Left lobe of liver (tissue), 2 donors: ENCODE measurements at places on chromosomes 3 and 15.
A peak's percentile ranks its signal among the peaks of the same experiment; 100 is the strongest.

- DNase-seq: no peak
Observed at GRCh38 chr3:197444793-197445379, 110.9 kb downstream of the BDH1 start.

- DNase-seq: no peak
Observed at GRCh38 chr15:27081676-27082418, 110.9 kb downstream of the GABRG3 start.

DNA sequence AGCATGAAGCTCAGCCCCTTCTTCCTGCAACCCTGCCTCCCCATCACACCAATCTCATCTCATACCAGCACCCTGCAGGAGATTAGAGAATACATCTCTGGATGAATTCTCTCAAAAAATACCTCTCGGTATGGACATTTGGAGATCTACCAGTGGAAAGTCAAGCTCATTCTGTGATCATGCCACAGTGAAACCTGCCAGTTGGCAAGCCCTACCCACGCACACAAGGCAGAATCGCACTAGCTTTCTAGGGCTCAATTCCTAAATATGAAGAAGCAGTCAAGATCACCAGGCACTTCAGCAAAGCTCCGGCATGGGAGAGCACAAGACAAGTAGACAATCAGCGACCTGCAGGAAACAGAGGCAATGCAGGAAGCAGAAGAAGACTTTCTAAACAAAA is 221.2 kb downstream of the NTRK3 start:
- no peak for DNase-seq

DNA sequence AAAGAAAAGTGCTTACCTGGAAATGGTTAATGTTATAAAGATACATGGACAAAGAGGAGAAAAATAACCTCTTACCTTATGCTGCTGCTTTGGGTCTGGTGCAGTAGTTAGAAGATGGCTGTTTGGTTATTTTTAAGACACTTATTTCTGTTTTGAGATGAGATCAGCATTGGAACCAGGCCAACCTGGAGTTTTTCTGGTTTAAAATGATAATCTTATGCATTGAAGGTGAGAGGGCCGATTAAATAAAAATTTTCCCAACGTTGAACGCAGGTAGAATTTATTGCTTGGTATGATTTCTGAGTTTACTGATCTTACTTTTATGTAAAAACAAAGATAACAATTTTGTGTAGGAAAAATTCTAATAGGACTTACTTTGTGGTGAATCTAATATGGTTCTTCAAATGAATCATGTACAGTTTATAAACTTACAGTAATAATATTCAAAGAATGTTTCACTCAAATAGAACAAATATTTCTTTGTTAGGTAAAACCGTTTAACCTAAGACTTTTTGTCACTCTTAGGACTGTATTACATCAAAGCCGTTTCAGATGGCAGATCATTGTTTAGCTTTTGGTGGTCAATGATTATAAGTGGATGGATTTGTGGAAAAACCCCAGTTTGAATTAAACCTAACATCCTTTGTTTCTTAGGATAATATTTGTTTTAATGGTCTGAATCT is 14.9 kb downstream of the UBE2E2 start:
- DNase-seq: no peak

- DNase-seq: no peak
Observed at GRCh38 chr3:111610612-111611054, 15.5 kb upstream of the ZBED2 start.

DNA sequence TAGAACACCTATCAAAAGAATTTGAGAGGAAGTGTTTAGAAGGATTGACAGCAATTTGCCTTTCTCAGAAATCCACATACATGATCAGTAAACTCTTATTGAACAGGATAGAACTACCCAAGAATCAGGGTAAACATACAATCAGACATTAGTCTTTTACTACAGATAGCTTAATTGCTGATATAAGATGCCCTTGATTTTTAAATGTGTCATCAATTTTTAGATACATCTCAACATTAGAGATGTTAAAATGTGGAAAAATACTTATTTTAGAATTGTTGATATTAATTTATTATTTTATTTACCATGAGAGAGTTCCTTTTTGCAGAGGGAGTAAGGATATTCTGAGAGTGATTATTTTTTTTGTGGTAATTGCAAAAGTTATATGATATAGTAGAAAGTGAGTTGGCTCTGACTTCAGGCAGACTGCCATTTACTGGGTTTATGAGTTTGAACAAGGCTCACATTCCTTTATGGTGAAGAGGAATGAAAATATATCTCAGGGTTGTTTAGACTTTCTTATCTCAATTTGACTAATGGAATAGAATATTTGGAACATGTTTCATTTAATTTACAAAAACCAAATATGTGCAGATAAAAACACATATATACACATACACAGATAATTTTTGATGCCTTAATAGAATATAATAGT is 302.8 kb upstream of the GOLIM4 start:
- DNase-seq: no peak

- no peak for DNase-seq
Observed at GRCh38 chr15:64466408-64467141, 6.2 kb downstream of the ZNF609 start.

GRCh38 chr3:107954845-107955244 is 136.0 kb downstream of the CD47 start:
- no peak for DNase-seq

GRCh38 chr3:120708408-120708807 is 26.4 kb upstream of the HGD start:
- no peak for DNase-seq

DNA sequence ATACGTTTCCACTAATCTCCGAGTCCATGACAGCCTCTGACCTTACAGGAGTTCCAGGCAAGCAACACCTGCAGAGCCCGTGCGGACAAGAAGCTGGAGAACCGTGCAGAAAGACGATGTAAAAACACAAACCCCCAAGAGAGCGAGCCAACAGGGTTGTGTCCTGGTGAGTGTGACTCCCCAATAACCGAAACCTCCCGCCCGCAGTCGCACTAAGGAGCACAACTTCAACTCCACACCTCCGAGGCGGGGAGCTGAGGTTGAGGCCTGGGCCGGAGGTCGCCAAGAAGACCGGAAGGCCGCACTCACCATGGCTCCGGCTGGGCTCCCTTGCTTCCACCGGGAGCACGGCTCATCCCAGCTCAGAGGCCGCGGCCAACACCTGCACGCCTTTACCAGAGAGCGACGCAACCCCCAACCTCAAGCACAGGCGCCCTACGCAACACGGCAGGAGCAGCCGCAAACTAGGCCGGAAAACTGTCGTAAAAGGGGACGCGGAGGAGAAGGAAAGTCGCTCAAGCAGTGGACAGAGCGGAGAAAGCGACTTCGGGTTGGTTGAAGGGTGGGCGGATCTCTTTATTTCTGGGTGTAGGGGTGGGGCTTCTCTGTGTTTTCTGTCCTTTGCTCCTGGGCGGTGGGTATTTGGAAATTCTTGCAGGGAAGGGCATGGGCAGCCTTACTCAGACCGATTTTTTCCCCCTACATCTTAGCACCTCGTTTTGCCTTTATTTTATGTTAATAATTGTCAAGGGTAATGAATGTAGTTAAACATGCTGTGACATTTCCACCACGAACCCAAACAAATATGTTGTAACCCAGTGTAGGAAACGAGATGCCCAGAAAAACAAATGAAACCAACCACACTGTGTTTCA is at the start of gene DNAJC19:
TSS of gene DNAJC19 (minus strand) at position 446 of the 873 bp plus-strand sequence. CDS start at position 312, 134 bp downstream.
- peak; percentile 97 for DNase-seq

- no peak for DNase-seq
Observed at GRCh38 chr15:48493084-48493762, 152.3 kb downstream of the FBN1 start.

DNA sequence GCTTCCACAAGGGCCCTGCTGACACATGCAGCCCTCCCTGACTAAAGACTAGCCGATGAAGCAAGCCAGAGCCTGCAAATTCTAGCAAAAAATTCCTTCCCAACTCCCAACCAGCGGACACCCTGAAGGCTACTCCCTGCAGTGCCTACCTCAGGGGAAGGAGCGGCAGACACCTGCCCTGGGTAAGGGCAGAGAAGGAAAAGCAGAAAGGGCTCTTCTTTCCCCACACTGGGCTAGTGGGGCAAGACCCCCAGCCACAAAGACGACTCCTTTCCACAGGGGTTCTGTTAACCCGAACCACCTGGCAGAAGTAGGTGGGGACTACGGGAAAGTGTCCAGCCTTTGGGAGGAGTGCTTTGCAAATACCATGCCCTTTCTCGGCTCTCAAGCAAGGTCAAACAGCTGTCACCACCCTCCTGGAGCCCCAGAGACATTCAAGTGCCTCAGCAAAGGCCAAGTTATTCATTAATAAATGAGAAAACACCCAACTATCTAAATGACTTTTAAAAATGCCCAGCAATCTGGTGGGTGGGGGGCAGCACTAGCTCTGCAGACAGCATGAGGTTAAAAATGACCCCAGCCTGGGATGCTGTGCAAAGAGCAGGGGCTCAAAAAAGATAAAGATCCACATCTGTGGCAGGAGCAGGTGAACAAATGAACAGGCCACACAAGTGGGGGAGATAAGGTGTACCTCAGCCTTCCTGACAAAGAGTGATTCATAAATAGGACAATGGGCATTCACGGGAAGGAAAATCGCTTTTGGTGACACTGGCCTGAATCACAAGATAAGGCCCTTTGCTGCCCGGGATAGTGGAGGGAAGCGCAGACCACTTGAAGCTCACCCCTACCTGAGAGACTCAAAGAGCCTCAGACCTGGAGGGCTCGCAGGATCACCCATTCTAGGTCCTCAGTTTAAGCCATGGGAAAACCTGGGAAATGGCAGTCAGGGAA is 33.0 kb downstream of the CCDC12 start:
- DNase-seq: no peak

DNA sequence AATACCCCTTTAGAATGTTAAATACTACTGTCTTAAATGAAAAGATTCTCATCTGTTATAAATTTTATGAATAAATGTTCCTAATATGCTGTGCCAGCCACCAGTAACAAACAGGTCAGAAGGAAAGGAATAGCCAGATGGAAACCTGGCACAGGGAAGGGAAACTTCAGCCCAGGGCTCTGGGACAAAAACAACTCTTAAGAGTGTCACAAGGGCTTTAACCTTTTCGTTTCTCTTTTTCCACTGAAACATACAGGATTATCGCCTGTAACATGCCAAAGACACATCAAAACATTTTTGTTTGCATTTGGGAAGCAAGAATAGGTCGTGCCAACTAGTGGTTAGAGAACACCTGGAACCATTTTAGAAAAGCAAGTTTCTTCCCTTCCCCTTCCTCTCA is 109.0 kb upstream of the NEDD4 start:
- no peak for DNase-seq

- DNase-seq: no peak
Observed at GRCh38 chr3:27596921-27597320, 112.7 kb upstream of the SLC4A7 start.

DNA sequence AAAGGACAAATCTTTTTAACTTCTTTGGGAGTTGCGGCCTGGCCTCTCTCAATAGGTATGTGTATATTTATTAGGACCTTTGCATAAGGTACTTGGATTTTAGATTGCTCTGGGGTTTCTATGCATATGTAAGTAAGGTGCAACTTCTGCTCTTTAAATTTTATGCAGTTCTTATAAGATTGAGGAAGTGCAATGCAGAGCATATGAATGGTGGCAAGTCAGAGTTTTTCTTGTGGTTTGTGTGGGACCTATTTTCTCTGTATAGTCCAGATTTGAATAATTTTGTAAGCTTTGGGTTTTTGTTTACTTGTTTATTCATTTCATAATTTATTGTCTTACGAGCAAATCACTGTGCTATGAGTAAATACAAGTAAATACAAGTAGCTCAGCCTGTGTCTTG is 101.5 kb downstream of the ATG7 start:
- DNase-seq: no peak

DNA sequence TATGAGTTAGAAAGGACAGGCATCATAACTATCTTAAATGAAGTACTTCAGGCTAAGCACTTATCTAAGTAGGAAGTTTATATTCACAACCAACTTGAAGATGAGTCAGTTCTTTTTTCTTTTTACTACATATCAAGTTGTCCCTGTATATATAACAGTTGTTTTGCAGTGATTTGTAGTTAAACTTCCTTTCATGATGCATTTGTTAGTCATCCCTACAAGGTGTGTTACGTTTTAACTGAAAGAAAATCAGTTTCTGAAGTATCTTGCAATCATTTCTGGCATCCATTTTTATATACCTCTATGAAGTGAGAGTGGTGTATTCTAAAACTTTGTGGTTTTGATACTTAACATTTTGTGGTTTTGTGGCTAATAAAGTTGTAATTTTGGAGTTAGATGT is 46.1 kb downstream of the ZFAND6 start:
- no peak for DNase-seq

DNA sequence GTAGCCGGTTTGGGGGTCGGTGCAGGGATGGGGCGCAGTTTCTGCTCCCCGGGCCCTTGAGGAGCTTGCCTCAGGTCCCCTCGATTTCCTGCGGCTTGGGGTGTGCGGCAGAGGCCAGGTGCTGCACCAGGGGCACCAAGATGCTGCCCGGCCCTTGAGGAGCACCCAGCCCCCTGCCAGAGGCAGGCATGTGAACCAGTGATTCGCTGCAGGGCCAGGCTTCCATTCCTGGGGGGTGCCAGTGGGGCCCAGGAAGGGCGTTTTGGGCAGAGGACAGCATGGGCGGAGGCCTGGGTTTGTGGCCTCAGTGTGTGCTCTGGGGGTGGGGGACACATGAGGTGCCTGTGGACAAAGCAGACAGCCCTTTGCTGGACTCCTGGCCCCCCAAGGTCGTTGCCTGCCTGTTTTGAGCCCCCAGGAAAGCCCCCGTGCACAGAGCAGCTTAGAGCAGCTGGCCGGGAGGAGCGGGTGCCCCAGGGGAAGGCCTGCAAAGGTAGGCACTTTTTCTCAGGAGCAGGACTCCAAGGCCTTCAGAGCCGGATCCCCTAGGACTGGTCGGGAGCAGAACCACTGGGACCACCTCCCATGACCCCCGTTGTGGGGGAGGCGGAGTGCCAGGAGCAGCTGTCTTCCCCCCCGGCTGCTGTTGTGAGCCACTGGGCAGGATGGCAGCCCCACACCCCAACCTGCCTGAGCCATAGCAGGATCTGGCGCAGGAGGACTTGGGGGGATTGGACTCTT is 1.6 kb downstream of the PLXNA1 start:
- no peak for DNase-seq

- DNase-seq: no peak
Observed at GRCh38 chr3:189094539-189094938, 77.2 kb upstream of the TPRG1 start.

DNA sequence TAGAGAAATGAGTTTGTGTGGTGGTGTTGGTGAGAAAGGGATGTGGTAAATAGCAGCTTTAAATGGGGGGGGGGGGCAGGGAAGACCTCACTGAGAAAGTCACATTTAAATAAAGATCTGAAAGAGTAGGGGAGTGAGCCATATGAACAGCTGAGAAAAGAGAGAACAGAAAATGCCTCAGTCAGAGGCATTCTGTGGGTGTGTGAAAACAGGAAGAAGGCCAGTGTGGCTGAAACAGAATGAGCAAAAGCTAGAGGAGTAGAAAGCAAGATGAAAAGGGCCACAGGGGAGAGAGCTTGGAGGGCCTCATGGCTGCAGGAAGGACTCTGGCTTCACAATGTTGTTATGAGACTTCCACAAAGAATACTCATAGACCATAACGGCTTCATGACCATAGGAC is 783.3 kb downstream of the ZPLD1 start:
- DNase-seq: no peak

DNA sequence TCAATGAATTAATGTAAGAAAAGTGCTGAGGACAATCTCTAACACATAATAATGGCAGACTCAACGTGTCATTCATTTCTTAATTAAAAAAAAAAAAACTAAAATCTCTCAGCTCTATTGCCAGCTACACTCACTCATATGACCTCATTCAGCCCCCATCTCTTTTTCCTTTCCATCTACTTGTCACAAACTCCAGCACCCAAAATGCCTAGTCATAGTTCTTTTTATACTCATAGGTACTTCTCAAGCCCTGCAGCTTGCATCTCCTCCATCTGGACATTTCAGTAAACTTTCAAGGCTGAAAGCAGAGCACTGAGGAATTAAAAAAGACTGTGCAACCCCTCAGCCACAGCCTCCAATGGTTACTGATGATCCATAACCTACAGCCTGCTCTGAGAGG is 109.8 kb downstream of the PLCH1 start:
- no peak for DNase-seq
